Cardiac muscle cell (in vitro differentiated cells and primary cell): ENCODE measurements at places on chromosomes 11 and 22. TPM values are rescaled to one million over a fixed set of nuclear protein-coding genes. Genes with fewer than 3 reads are reported as not detected.
A peak's percentile ranks its signal among the peaks of the same experiment; 100 is the strongest.

DNA sequence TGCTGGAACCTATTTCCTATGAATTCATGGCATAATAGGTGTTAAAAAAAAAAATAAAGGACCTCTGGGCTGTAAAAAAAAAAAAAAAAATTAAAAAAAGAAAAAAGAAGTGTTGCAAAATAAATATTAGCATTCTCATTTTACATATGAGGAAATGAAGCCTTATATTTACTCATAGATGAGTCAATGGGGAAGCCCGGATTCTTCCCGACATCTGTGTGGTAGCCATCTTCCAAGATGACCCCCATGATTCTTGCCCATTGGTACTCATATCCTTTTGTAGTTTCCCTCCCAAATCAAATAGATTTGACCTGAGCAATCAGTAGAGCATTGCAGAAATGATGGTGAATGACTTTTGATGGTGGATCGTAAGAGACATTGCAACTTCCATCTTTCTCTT lies 3.0 kb upstream of the SWAP70 start:
- no peak overlapping the region for H3K27ac ChIP-seq
- DNase-seq: peak; percentile 8
- H3K36me3 ChIP-seq: no peaks in the 10 kb centered on the region

GRCh38 chr22:28548406-28548805 lies 131.2 kb downstream of the TTC28 start:
- H3K27ac ChIP-seq: no peak overlapping the region
- no peaks in the 10 kb centered on the region for H3K27me3 ChIP-seq
- DNase-seq: no peak
- H3K4me3 ChIP-seq: no peak overlapping the region

GRCh38 chr11:77501758-77502157 lies 27.9 kb upstream of the PAK1 start:
- peaks cover 31% of the 10 kb centered on the region for H3K4me1 ChIP-seq
- no peaks in the 10 kb centered on the region for H3K36me3 ChIP-seq
- DNase-seq: no peak
- H3K27me3 ChIP-seq: no peaks in the 10 kb centered on the region
- no peak overlapping the region for H3K4me3 ChIP-seq

The YPEL4 gene
- 0.70 and 1.3 TPM in 2 replicates for total RNA-seq

- DNase-seq: no peak
- peaks cover 14% of the 10 kb centered on the region for H3K27me3 ChIP-seq
- H3K4me1 ChIP-seq: no peaks in the 10 kb centered on the region
- H3K4me3 ChIP-seq: no peak overlapping the region
- no peak overlapping the region for H3K27ac ChIP-seq
- H3K36me3 ChIP-seq: no peaks in the 10 kb centered on the region
Observed at GRCh38 chr11:79431535-79431934, 9.3 kb downstream of the TENM4 start.

DNA sequence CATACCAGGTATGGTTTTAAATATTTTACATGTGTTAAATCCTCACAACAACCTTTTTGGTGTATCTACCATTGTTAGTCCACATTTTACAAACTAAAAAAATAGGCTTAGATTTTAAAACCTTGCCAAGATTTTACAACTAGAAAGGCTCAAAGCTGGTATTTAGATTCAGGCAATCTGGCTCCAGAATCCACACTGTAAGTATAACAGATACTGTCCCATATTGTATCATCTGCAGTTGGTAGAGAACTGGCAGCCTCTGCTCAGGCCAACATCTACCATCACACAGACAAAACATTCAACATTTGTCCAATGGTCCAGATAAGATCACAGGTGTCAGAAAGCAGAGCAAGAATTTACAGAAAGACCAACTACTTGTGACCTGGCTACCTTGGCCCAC lies 30.9 kb downstream of the CSNK2A3 start:
- no peak for DNase-seq
- no peaks in the 10 kb centered on the region for H3K36me3 ChIP-seq
- no peak overlapping the region for H3K4me3 ChIP-seq
- no peaks in the 10 kb centered on the region for H3K4me1 ChIP-seq
- no peak overlapping the region for H3K27ac ChIP-seq

GRCh38 chr11:132278801-132279574 lies 908.6 kb downstream of the NTM start:
- DNase-seq: no peak
- no peak overlapping the region for H3K27ac ChIP-seq
- peaks cover 5% of the 10 kb centered on the region for H3K4me1 ChIP-seq
- H3K4me3 ChIP-seq: no peak overlapping the region
- H3K36me3 ChIP-seq: no peaks in the 10 kb centered on the region

- no peak overlapping the region for H3K4me3 ChIP-seq
- peak overlapping the region; percentile 94 for H3K27ac ChIP-seq
- H3K36me3 ChIP-seq: peaks cover 16% of the 10 kb centered on the region
- no peak for DNase-seq
Observed at GRCh38 chr11:57321388-57322255, 3.1 kb downstream of the TNKS1BP1 start.

The DNAJB7 gene
- total RNA-seq: not detected in 2 replicates

The NXPE1 gene
- not detected in 2 replicates for total RNA-seq

DNA sequence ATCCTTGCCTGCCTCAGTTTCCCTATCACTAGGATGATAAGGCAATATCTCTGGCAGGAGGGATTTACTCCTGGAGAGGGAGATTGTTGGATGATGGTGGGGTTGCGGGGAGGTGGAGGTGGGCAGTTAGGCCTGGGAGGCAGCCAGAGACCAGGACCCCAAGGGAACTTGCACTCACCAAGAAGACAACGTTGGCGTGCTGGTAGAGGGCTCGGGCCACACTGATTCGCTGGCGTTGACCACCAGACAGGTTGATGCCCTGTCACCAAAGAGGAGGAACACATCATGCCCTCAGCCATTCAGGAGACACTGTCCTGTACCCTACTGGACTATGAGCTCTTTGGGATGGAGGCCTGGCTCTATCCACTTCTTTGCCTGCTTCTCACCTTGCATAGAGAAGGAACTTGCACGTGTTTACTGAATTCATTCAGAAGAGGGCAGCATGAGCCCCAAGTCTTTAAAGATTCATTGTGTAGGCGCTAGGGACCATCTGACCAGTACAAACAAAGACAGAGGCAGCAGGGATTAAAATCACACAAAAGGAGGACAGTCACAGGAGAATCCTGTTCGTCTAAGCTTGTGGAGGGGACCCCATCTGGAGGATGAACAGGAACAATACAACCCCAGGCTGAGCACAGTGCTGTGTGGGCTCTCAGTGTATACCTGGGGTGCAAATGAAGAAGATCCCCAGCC lies 24.2 kb upstream of the KCNJ11 start:
- H3K27me3 ChIP-seq: no peaks in the 10 kb centered on the region
- DNase-seq: no peak
- H3K27ac ChIP-seq: no peak overlapping the region
- no peaks in the 10 kb centered on the region for H3K36me3 ChIP-seq

DNA sequence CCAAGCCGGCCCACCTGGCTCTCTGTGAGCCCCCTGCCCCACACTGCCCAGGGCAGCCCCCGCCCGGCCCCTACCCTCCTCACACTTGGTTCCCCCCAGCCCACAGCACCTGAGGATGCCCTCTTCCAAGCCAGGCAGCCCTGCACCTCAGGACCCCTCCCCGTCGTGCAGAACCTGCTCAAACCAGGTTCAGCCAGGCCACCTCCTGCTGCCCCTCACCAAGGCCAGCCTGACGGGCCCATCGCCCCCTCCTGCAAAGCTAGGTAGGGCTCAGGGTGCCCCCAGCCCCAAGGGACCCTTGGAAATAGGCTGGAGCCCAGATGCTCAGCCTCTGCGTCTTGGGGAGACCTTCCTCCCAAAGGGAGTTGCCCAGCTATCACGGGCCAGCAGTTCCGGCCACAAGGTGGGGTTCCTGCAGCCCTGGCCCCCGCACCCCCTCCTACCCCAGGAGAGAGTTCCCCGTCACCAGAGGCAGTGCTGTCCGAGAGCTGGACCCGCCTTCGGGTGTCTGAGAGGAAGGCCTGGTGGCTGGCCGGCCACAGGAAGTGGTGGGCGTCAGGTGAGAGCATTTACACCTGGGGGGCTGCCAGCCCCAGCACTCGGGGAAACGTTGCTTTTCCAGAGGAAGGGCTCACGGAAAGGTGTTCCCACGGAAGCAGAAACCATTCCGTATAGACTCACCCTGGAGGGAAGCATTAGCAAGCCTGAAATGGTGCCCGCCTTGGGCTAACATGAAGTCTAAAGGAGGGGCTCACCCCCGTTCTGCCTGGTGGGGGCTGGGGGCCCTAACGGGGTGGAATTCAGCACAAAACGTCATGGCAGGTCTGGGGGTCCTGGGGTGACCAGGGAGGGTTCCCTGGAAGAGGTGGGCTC lies 3.2 kb upstream of the SYT8 start:
- no peak overlapping the region for H3K4me3 ChIP-seq
- no peaks in the 10 kb centered on the region for H3K27me3 ChIP-seq
- H3K4me1 ChIP-seq: no peaks in the 10 kb centered on the region
- no peaks in the 10 kb centered on the region for H3K36me3 ChIP-seq
- no peak for DNase-seq

DNA sequence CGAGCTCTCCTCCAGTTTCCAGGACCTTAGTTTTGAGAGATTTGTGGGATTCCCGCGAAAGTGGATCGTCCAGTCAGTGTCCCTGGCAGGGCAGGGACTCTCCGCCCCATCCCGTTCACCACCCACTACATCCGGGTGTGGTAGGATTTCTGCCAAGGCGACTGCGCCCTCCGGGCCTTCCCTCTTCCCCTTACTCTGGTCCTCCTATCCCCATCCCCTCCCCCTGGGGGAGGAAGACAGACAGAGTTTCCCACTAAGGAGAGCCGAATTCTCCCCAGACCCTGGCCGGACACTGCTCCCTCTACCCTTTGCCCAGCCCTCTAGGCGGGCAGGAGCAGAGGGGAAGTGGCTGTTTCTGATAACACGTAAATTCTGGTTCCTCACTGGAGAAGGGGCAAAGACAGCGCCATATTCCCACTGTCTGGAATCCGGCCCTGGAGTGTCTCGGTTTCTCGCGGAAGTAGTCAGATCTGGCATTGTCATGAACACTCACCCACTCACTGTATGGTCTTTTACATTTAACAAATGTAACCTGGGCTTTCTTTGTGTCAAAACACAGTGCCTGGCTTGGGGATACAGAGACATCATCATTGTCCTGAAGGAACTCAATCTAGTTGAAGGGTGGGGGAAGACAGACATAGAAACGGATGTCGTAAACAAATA lies 1.1 kb upstream of the NECTIN1 start:
- H3K4me3 ChIP-seq: peak overlapping the region; percentile 69
- no peak for DNase-seq
- peaks cover 10% of the 10 kb centered on the region for H3K4me1 ChIP-seq
- H3K27ac ChIP-seq: no peak overlapping the region
